AML-193 (cell line): ENCODE measurements at places on chromosomes 6 and 20.

DNA sequence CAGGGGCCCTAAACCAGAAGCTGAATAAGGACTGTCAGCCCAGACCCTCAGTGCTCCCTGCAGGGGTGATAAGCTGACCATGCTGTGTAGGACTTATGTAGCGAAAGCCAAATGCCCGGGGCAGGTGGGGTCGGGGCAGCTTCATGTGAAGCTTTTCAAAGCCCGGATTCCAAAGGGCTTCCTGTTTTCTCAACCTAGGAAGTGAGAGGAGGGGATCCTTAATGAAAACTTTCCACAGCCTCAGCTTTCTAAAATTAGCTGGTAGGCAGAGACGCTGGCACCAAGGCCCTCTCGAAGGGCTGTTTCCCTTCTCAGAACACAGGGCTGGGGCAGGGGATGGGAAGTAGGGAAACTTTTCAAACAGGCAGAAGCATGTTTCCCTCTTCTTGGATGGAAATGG, 148.9 kb downstream of the NFATC2 start:
- DNase-seq: no peak

DNA sequence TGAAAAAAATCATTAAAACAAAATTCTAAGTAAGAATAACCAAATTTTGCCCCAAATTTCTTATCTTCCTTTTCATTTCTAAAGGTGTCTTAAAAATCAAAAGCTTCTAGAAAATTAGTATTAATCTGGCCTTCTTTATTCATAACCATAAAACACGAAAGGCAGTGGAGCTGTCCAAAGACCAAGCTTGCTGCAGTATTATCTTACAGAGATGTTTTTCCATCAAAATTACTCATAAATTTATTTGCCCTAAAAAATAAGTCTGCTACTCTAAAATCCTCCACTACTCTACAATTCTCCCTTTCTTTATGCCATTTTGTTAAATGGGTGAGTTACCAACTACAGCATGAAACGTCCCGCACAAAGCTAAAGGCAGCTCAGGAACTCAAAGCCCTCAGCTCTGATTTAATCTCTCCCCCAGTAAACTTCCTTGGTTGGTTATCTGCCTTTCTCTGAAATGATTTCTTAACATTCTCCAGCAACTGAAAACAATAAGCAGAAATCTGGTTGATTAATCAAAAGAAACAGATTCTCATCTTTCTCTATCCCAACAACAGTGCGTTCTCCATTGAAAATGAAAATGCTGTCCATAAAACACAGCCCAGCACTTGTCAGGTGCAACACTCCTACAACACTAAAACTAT, 2.1 kb downstream of the USP49 start:
- no peak for DNase-seq

GRCh38 chr6:34465531-34466241, at the start of gene PACSIN1:
Gene PACSIN1 (plus strand): TSS chr6:34466076. CDS start chr6:34526306, 60,230 bp downstream.
- DNase-seq: no peak

- no peak for DNase-seq
These were observed 11.5 kb upstream of the DACT2 start for GRCh38 chr6:168331058-168331457.

DNA sequence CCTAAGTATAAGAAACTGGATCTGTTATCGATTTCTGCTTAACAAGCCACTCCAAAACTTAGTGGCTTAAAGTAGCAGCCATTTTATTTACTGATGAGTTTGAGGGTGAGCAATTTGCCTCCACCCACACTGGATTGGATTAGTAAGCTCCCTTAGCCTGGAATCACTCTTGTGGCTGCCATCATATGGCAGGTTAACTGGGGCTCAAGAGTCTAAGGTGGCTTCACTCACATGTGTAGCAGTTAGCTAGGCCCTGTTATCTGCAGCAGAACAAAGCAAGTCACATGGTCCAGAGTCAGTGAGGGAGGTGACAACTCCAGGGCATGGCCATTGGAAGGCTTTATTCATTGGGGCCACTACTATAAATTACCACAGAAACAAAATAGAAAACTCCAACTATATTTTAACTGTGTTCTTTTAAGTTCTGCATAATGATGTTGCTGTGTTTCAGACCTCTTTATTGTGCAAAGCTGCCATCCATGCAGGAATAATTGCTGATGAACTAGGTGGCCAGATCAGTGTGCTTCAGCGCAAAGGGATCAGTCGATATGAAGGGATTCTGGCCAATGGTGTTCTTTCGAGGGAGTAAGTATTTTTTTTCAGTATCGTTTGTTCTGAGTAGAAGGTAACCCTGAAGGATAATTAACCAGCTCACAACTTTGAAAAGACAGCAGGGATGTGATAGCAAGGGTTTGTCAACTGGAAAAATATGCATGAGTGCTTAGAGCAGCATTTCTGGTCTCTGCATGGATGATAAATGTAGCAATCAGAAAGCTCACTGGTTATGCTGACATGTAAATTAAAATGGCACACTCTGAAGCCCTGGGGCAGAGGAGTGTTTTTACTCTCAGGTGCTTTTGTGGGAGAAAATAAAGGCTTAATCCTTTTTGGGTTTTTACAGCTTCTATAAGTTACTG, 49.6 kb downstream of the DCBLD1 start:
- DNase-seq: no peak

- peak; percentile 49 for DNase-seq
These were observed 113.3 kb downstream of the CRYBG1 start for GRCh38 chr6:106473812-106474211.

DNA sequence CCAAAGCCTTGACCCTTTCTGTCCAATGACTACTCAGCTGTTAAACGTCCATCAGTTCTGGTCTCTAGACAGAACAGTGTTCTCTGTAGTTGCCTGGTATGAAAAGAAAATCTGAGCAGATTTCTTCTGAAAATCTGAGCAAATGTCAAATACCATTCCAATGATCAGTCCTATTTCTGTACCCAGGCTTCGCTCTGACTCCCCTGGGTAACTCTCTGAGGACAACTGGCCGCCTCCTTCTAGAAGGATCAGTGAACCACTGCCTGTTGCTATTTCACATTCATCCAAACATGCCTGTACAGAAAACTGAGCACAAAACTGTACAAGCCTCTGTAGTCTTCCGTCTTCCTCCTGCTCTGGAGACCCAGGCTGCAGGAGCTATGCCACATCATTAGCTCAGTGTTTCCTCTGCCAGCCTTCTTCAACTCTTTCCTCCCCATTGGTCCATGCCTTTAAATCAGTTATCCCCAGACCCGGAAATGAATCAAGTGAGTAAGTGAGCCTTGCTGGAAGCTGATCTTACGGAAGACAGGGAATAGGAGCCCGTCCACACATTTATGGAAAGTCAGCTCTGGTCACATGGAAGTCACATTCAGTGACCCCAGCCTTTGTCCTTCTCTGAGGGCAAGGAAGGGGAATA, 63.3 kb downstream of the DAAM2 start:
- DNase-seq: no peak

GRCh38 chr6:142420802-142421201, 119.0 kb downstream of the ADGRG6 start:
- DNase-seq: no peak
